ENCODE measurements at places on chromosomes 3 and 15.

- no peak for DNase-seq
These were observed 21.0 kb downstream of the STXBP5L start for GRCh38 chr3:120928991-120929390.

DNA sequence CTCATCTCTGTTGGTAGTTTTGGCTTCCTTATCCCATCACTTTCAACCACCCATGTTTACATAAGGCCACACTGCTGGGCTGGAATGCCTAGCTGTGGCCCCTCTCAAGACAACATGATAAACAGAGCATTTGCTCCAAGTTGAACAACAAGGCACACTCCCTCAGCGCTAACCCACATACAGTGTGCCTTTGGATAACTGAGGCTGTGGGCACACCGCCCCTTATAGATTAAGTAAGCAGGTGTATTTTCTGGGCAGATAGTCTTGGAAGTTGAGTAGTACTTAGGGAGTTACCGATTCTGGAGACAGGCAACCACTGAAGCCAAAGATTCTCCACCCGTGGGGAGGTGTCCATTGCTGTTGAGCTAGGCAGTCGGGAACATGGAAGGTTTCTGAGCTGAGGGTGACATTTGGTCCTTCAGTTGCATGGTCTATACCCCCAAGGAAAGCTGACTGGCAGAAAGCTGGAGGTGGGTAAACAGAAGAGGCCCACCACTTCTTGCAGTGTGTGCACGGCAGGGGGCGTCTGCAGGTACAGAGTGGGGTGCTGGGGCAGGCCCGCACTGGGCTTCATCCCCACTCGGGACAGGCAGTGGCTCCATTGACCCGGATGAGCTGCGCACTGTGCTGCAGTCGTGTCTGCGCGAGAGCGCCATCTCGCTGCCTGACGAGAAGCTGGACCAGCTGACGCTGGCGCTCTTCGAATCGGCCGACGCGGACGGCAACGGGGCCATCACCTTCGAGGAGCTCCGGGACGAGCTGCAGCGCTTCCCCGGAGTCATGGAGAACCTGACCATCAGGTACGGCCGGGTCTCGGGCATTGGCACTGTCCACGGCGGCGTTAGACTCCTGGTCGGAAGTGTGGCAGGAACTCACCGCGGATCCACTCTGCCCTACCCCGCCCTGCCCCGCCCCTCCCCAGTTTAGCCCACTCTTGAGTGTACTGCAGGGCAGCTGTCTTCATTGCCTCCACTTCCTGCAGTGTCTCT lies 16.8 kb downstream of the NOX5 start:
- DNase-seq, result no peak

GRCh38 chr15:83322061-83322460 lies 37.6 kb upstream of the BNC1 start:
- DNase-seq, result no peak

GRCh38 chr3:153925841-153926514 lies 195.2 kb upstream of the ARHGEF26 start:
- no peak for DNase-seq

GRCh38 chr3:147361454-147362420 lies 44.6 kb downstream of the ZIC4 start:
- no peak for DNase-seq

DNA sequence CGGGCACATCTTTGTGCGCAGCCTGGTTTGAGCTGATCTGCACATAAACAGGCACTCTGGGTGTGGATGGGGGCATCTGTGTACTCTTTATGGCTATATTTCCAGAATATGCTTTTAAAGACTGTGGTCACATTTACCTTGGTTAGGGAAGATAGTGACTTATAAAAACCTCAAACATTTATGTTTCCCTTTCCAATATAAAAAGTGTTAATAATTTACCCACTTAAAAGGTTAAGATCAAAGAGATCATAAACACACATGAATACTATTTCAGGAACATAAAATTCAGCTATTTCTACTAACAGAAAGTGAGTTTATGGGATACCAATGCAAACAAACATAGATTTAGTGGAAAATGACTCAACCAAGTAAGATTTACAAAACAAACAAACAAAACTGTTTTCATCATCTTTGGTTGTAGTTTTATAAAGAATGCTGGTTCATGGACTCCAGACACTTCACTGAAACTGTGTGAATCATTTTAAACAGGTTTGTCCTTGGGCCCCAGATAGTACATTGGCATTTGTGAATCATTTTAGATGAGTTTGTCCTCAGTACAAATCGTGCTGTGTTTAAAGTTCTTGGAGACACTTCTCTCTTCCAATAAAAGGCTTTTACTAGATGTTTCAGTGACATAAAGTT lies 253.5 kb upstream of the CTDSPL start:
- no peak for DNase-seq

- DNase-seq, result no peak
These were observed 63.5 kb downstream of the TLNRD1 start for GRCh38 chr15:81064253-81064652.

DNA sequence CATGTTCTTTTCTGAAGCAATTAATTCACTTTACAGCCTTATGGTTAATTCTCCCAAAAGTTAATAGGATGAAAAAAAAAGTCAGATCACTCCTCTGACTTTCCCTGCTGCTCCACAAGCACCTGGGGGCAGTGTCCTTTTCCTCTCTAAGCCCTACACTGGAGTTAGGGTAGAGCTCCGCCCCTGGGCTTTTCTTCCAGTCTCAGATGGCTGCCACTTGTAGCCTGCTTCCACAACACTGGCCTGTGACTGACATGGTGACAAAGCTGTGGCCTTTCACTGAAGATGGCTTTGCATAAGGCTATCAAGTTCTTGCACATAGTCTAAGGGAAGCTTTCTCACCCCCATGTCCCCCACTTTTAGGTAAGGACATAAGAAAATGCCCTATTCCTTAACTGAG lies 1.3 kb upstream of the MON1A start:
- no peak for DNase-seq

DNA sequence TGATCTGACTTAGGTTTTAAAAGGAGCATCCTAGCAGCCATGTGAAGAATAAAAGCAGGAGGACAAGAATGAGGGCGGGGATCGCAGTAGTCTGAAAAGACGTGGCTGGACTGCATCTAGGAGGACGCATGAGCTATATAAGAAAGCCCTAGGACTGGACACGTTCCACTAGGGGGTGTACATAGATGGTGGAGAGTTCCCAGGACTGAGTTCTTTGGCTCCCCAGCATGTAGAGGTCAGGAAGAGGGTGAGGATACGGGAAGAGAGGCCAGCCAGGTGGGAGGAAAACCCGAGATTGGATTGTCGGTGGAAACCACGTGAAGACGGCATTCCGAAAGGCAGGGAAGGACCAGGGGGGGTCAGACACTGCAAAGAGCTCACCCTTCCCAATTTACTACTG lies 64.2 kb upstream of the CFAP161 start:
- DNase-seq, result no peak

- DNase-seq, result no peak
These were observed 78.9 kb upstream of the GSK3B start for GRCh38 chr3:120173056-120173675.

DNA sequence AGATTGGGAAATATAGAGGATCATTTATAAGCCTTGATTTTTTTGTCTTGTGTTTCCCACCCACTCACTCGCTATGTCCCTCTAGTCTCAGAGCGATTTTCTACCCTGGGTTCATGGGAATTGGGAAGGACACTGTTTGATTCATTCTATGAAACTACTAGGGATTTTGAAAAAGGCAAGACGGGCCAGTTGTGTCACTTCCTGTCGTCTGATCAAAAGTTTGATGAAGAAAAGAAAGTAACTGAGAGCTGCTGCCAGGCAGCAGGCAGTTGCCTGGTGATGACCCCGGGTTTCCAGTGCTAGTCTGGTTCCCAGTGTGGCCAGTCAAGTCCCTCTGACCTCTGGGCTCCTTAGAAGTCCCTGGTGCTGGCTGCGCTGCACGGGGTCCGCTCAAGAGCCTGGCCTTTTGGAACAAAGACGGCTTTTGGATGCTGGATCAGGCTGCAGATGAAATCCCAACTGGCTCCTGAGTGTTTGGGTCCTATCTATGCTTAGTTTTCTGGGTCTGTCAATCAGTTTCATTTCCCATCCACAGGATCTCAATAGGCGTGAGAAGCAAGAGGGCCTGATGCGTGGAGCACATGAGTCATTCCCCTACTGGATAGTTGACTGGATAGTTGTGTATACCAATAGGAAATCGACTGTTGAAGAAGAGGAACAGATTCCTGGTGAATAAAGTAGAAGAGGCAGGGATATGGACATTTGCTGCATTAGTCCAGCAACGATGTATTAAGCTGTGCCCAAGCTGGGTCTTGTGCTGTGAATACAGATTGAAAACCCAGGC lies 89.7 kb downstream of the EEFSEC start:
- no peak for DNase-seq

DNA sequence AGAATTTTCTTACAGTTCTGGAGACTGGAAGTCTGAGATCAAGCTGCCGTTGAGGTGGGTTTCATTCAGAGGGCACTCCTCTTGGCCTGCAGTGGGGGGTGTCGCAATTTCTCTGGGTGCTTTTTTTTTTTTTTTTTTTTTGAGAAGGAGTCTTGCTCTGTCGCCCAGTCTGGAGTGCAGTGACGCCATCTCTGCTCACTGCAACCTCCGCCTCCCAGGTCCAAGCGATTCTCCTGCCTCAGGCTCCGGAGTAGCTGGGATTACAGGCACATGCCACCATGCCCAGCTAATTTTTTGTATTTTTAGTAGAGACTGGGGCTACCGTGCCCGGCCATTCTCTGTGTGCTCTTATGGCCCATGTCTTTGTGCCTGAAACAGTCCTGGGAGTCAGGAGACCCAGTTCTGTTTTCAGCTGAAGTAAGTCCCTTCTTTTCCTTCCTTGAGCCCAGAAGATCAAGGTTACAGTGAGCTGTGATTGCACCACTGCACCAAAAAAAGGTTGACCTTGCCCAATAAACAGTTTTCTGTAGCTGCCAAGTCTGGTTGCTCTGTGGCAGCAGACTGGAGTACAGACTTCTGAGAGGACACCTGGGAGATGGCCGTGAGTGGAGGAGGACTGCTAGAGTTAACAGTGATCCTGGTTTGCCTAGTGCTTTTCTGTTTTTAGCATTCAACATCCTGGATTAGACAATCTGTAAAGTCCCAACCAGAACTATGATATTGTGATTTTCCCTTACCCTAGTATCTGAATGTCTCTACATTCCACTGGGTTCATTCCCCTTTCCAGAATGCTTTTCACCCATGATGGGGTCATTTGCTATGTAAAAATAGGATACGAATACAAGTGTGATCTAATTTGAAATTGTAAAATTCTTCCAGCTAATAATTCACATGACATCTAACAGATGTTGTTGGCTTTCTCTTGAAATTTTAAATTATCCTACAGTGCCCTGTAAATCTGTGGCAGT lies 76.6 kb upstream of the RNF7 start:
- no peak for DNase-seq

- no peak for DNase-seq
These were observed 14.4 kb downstream of the CGGBP1 start for GRCh38 chr3:88044411-88044810.

- DNase-seq, result no peak
These were observed 7.8 kb downstream of the GP9 start for GRCh38 chr3:129068291-129068886.

GRCh38 chr3:169686874-169687273 lies 23.4 kb upstream of the MECOM start:
- DNase-seq, result no peak

DNA sequence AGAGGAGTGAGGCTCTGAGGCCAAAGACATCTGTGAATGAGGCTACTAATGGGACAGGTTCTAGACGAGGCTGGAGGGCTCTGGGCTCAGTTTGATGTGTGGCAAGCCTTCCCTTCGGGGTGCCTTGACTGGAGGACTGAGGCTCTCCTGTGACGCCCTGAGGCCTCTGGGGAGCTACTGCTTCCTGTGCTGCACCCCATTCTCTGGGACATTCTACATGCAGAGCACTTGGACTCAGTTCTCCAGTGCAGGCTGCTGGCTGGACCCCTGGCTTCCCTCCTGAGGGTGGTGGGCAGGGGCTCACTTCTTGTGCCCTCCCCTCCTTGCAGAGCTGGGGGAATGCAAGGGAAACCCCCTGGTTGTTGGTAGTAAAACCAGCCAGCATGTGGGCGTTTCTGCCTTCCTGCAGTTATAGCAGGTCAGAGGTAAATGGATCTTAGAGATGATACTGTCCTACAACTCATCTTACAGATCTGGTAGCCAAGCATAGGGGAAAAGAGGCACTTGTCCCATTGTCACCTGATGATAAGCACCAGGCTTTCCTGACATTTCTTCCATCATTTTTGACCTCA lies 133.3 kb downstream of the CHDH start:
- no peak for DNase-seq
